Smooth muscle cell of bladder (primary cell): ENCODE measurements at places on chromosomes 1 and 21. TPM values are rescaled to one million over a fixed set of nuclear protein-coding genes. Genes with fewer than 3 reads are reported as not detected.

Gene C1orf94
- total RNA-seq: not detected in 2 replicates

Gene CHIT1
- 0.18 TPM in 1 of 2 replicates, not detected in the other for total RNA-seq

Gene TNFRSF8
- total RNA-seq: 0.14 and 0.28 TPM in 2 replicates

Gene NUP210L
- under 0.01 and 0.18 TPM in 2 replicates for total RNA-seq

Gene LRRC71
- not detected in 2 replicates for total RNA-seq

Gene VCAM1
- total RNA-seq: 191 and 648 TPM in 2 replicates

Gene OBSCN
- 7.0 and 7.2 TPM in 2 replicates for total RNA-seq

Gene AIRE
- 0.09 and 0.14 TPM in 2 replicates for total RNA-seq

Gene SLC26A9
- not detected in 2 replicates for total RNA-seq

Gene LEFTY2
- total RNA-seq: not detected in 2 replicates

Gene FAM72B
- 0.92 and 1.1 TPM in 2 replicates for total RNA-seq

Gene FAM72D
- total RNA-seq: 0.28 and 0.37 TPM in 2 replicates

Gene LORICRIN
- total RNA-seq: not detected in 2 replicates

Gene SLAMF9
- 0.28 and 0.46 TPM in 2 replicates for total RNA-seq

Gene ASH1L
- total RNA-seq: 25.1 and 26.0 TPM in 2 replicates

Gene ANKRD34A
- 0.14 and 0.18 TPM in 2 replicates for total RNA-seq

Gene ADAMTS1
- total RNA-seq: 366 and 480 TPM in 2 replicates

Gene SLC44A3
- 1.4 and 1.8 TPM in 2 replicates for total RNA-seq

Gene SPRR2E
- not detected in 2 replicates for total RNA-seq

Gene IFNLR1
- total RNA-seq: not detected in 2 replicates

Gene ACTL8
- under 0.01 and 0.09 TPM in 2 replicates for total RNA-seq

Gene CFHR3
- total RNA-seq: not detected in 2 replicates

Gene PCBP3
- total RNA-seq: 1.0 and 1.6 TPM in 2 replicates

Gene FCRL4
- not detected in 2 replicates for total RNA-seq

Gene DDR2
- total RNA-seq: 131 and 155 TPM in 2 replicates

Gene PARP1
- 58.5 and 72.7 TPM in 2 replicates for total RNA-seq

Gene MAP1LC3C
- total RNA-seq: 0.14 and 0.18 TPM in 2 replicates

Gene RPL5
- total RNA-seq: 1,416 and 1,539 TPM in 2 replicates
